ENCODE measurements at places on chromosomes 7 and 10.

DNA sequence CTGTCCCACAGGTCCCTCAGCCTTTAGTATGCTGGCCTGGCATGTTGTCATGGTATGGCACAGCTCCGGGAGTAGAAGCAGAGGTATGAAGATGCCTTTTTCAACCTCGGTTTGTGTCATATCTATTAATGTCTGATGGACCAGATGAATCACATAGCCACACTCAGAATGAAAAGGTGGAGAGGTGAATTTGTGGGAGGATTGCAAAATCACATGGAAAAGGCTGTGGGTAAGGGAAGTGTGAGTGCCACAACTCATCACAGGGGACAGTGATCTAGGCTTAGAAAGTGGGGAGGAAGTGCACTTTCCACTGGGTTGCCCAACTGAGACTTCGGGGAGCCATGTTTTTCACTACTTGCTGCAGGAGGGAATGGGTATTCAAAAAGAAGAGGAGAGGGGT lies 190.7 kb downstream of the WDR11 start:
- no peak for DNase-seq

DNA sequence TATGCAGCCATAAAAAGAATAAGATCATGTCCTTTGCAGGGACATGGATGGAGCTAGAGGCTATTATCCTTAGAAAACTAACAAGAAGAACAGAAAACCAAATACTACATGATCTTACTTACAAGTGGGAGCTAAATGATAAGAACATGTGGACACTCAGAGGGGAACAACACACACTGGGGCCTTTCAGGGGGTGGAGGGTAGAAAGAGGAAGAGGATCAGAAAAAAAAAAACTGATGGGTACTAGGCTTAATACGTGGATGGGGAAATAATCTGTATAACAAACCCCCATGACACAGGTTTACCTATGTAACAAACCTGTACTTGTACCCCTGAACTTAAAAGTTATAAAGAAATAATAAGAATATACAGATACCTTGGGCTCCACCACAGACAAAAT lies 514.2 kb downstream of the ARL4A start:
- DNase-seq, result no peak

- DNase-seq, result peak; percentile 100
Observed at GRCh38 chr7:151038951-151039849, 9.1 kb upstream of the ASIC3 start.

DNA sequence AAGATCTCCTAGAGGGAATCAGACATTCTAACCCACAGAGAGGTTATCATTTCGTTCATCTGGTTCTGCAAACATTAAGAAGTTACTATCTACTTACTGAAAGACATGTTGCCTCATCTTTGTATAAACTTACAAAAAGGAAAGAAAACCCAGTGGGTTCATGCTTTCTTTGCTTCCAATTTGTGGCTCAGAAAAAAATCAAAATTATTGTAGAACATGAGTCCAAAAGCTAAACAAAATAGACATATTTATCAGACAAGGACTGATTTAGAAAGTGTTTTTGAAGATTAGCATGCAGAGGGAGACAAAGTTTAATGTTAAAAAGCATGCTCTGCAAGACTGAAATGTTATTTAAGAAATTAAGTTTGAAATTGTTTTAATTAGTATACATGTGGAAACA lies 123.1 kb downstream of the MBL2 start:
- no peak for DNase-seq

GRCh38 chr10:4399556-4399955 lies 426.5 kb upstream of the AKR1E2 start:
- DNase-seq, result peak; percentile 21

GRCh38 chr10:61289813-61290212 lies 163.4 kb downstream of the TMEM26 start:
- no peak for DNase-seq

DNA sequence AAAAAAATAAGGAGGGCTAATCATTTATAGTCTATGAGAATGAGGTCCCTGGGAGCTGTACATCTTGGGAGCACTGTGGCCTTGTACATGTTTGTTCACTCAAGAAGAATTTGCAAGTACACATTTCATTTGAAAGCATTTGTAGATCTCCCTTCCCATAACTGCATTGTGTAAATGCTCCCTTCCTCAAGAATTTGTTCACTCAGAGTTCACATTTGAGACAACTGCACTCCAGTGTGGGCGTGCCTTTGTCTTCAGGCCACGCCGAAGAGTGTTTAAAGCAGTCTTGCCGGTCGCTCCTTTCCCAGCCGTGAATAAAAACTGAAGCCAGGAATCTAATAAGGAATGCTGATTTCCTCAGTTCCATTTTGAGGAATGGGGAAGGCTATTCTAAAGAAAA lies 291.1 kb upstream of the LYZL1 start:
- DNase-seq, result no peak

- DNase-seq, result no peak
Observed at GRCh38 chr10:129678186-129678585, 211.1 kb downstream of the MGMT start.

GRCh38 chr7:143003393-143004051 lies 23.4 kb downstream of the OR9A2 start:
- DNase-seq, result peak; percentile 52

GRCh38 chr7:152949790-152950189 lies 190.2 kb downstream of the ACTR3B start:
- DNase-seq, result no peak

DNA sequence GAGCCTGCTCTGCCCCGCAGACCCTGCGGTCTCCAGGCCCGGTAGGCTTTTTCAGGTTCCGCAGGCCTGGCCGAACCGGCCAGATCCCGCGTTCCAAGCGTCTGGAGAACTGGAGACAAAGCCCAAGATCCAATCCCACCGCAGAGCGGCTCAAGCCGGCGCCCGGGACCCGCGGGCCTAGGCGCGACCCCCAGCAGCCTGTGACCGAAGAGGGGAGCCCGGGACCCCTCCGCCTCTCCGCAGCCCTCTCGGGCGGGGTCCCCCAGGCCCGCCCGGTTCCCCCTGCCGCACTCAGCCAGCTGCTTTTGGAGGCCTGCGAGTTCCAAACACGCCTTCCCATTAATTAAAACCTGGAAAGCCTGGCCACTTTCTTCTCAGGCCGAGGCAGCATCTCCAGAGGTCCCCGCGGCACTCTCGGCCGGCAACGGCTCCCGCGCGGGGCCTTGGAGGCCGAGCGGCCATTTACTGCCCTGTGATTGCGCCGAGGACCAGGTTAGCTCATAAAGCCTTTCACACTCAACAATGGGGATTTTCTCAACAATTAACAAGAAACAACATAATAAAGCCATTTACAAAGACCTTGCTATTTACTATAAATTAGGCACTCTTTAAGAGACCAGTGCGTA lies 16.7 kb downstream of the SKIDA1 start:
- no peak for DNase-seq

DNA sequence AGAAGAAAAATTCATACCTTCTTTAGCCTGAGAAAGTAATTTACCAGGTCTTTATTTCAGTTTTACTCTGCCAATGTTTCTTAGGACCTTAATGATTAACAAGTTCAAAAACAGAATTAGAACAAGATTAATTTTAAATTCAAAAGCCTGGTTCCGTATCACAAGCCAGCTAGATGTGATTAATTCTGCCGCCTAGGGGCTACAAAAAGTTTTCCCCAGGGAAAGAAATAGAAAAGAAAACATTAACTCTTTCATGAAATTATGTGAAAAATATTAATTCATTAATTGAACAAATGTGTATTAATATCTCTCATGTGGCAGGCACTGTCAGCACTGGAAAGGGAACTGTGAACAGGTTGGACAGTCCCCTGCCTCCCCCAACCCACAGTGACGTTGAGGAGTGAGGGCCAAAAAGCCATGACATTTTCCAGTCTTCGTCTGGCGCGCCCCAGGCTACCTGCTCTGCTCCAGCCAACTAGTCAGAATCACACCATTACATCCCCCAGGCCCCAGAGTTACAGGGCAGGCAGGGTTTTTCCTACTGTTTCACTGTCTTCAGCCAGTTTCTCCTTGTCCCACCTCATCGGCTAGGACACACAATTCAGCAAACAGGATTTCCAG lies 20.1 kb downstream of the TMEM176A start:
- DNase-seq, result no peak

DNA sequence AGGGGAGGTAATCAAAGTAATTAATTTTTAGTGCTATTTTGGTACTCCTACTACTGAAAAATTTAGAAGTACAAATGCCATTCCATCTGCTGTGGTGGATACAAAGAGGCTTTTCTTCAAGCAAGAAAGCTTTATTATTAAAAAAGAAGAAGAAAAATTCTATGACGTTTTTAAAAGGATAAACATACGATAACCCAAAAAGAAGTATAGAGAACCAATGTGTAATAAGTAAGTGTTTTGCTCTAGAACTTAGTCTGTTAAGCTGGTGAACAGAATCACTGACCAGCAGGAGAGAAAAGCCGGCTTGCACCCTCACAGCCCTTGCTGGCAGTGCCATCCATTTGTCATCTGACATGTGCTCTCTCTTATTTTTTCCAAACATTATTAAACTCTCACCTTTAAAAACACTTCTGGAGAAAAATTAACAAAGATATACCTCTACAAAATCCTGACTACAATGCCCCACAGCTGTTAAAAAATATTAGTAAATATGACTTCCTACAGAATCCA lies 81.5 kb downstream of the SRPK2 start:
- DNase-seq, result no peak

DNA sequence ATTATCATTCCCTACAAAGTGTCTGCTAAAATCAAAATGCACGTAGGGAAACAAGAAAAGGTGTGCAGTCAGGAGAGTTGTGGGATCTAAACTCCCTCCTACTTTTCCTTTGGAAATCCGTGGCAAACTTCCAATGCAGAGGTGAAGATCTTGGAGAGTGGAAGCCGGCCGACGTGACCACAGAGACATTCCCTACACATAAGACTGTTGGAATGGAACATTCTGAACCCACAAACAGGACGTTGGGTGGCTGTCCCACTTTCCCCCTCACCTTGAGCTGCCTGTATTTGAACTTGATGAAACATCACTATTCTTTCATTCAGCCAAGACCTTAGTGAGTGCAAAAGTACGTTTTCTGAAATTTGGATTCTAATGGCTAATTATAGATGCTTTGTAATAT lies 65.9 kb downstream of the PRKCQ start:
- DNase-seq, result no peak

GRCh38 chr10:28180654-28181053 lies 122.2 kb downstream of the MPP7 start:
- DNase-seq, result no peak

- no peak for DNase-seq
Observed at GRCh38 chr10:30472414-30473155, 38.6 kb downstream of the MAP3K8 start.

- no peak for DNase-seq
Observed at GRCh38 chr10:3538291-3538655, 246.7 kb downstream of the KLF6 start.

DNA sequence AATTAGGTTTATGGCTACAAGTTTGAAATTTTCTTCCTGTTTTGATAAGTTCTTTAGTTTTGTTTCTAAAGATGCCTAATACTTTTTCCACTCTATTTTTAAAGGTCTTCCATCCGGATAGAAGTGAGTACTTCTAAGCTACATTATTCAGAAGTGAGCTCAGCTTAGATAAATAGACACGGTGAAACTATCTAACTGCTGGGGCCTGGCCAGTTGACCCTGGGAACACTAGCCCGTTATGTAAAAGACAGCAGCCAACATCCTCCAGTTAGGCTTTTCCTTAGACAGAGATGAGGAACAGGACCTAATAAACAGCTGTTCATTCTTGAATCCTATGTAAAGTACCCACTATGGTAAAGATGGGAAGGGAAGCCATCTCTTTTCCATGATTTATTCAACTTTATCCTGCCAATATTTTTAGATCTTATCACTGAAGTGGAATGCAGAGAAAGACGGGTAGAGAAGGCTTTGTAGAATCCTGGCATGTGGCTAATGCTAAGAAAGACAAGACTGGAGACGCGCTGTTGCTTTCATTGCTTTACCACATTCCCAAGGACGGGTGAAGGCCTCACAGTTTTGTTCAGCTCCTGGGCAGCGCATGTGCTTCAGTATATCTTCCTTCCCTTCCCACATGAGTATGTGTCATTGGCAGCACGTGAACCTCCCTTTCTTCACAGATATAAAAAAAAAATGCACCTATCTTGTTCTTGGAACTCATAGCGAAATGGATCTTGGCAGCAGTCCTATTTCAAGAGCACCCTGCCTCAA lies 340.0 kb upstream of the MEOX2 start:
- no peak for DNase-seq

All from kidney capillary endothelial cell (primary cell).